HFFc6 (cell line): ENCODE measurements at places on chromosomes 13 and 19. TPM values are rescaled to one million over a fixed set of nuclear protein-coding genes. Genes with fewer than 3 reads are reported as not detected.

- peaks cover 5% of the 10 kb centered on the region for H3K27me3 ChIP-seq
- H3K4me1 ChIP-seq: peaks cover 36% of the 10 kb centered on the region
- H3K27ac ChIP-seq: no peak overlapping the region
- DNase-seq: no peak
- H3K4me3 ChIP-seq: no peak overlapping the region; the same call in 1 of the 2 replicates
Observed at GRCh38 chr19:42271045-42271419, 2.0 kb downstream of the CIC start.

DNA sequence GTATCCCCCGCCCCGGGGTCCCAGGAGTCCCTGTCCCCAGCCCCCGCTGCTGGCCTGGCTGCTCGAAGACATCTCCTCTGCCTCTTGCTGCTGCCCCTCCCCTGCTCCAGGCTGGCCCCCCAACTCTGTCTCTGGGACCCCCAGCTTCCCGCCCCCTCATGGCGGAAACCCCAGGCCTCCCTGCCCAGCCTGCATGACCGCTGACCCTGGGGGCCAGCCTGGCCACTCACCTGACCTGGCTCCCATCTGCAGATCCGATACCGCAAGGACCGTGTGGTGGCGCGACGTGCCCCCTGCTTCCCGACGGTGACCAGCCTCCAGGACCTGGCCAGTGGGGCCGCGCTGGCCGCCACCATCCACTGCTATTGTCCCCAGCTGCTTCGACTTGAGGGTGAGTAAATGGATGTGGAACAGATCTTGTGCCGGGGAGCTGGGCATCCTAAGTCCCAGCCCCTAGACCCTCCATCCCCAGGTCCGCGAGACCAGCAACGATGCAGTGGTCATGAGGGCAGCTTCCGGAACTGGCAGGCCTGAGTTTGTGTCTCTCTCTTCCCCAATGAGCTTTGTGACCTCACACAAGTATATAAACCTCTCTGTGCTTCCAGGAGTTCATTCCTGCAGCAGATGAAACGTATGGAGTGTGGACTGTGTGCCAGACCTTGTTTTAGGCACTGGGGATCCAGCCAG lies 12.4 kb downstream of the CAMSAP3 start:
- H3K4me3 ChIP-seq: no peak overlapping the region
- H3K27me3 ChIP-seq: peaks cover 8% of the 10 kb centered on the region
- no peaks in the 10 kb centered on the region for H3K4me1 ChIP-seq
- no peaks in the 10 kb centered on the region for H3K36me3 ChIP-seq

The UPK1A gene
- not detected in 3 replicates for total RNA-seq

The TPTE2 gene
- 0.15 TPM in 1 of 3 replicates, not detected in the others for total RNA-seq

The APOC4 gene
- total RNA-seq: not detected in 3 replicates

The N4BP2L1 gene
- total RNA-seq: 0.44 and 0.60 TPM in 2 replicates

The DMKN gene
- 0.27 to 0.57 TPM (median 0.32 TPM) in 3 replicates for total RNA-seq

GRCh38 chr19:55486043-55486970 lies 1.3 kb downstream of the NAT14 start:
- no peaks in the 10 kb centered on the region for H3K36me3 ChIP-seq
- peak overlapping the region; percentile 99 for H3K27ac ChIP-seq
- peaks cover 27% of the 10 kb centered on the region for H3K4me1 ChIP-seq
- peak overlapping the region; percentile 87 for H3K4me3 ChIP-seq
- peaks cover 4% of the 10 kb centered on the region for H3K27me3 ChIP-seq
- no peak for DNase-seq

The JSRP1 gene
- total RNA-seq: 0.83 to 0.87 TPM (median 0.84 TPM) in 3 replicates

DNA sequence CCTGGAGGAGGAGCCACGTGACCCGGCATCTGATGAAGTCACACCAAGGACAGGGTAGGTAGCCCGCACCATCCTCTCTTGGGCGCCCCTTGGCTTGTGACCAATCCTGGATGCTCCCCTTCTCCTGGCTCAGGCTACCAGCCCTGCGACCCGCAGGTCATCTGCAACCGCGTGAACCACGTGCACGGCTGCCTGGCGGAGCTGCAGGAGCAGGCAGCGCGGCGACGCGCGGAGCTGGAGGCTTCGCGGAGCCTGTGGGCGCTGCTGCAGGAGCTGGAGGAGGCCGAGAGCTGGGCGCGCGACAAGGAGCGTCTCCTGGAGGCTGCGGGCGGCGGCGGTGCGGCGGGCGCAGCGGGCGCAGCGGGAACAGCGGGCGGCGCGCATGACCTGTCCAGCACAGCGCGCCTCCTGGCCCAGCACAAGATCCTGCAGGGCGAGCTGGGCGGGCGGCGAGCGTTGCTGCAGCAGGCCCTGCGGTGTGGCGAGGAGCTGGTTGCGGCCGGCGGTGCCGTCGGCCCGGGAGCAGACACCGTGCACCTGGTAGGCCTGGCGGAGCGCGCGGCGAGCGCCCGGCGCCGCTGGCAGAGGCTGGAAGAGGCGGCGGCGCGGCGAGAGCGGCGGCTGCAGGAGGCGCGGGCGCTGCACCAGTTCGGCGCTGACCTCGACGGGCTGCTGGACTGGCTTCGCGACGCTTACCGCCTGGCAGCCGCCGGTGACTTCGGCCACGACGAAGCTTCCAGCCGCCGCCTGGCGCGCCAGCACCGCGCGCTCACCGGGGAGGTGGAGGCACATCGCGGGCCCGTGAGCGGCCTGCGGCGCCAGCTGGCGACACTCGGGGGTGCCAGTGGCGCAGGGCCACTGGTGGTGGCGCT lies 45.9 kb downstream of the SPTBN4 start:
- H3K27me3 ChIP-seq: peaks cover 54% of the 10 kb centered on the region
- no peaks in the 10 kb centered on the region for H3K36me3 ChIP-seq
- H3K4me1 ChIP-seq: no peaks in the 10 kb centered on the region
- no peak overlapping the region for H3K4me3 ChIP-seq
- no peak overlapping the region for H3K27ac ChIP-seq

GRCh38 chr13:113146750-113147149 lies 11.7 kb upstream of the PROZ start:
- no peaks in the 10 kb centered on the region for H3K36me3 ChIP-seq
- H3K4me3 ChIP-seq: no peak overlapping the region
- DNase-seq: no peak

The DCT gene
- not detected in 2 replicates for total RNA-seq
